Effector CD8-positive, alpha-beta T cell (primary cell): ENCODE measurements at places on chromosomes 12 and 14.

DNA sequence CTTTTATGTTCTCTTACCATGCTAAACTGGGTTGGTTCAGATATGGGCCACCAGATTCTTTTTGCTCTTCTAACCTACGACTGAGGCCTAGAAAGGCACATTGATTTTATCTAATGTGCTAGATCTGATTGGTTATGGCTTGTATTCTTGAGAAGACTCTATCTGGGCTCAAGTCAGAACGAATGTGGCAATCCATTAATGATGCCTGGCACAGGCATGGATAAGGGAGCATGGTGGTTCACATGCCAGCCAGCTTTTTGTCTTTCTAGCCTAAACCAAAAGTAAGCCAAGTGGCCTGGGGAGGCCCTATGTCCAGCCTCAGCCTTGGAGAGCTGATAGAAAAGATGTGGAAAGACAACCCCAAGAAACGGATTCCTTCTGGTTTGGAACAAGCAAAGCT, 82.7 kb downstream of the KNTC1 start:
- no peak for DNase-seq

- no peak for DNase-seq
Measured at GRCh38 chr12:94678849-94679248, 28.5 kb upstream of the TMCC3 start.

- no peak for DNase-seq
Measured at GRCh38 chr14:83461521-83461920, 1927.9 kb upstream of the SEL1L start.

- DNase-seq = no peak
Measured at GRCh38 chr12:43978556-43978955, 142.7 kb downstream of the TMEM117 start.

GRCh38 chr12:29574500-29574899, 77.0 kb upstream of the OVCH1 start:
- no peak for DNase-seq

DNA sequence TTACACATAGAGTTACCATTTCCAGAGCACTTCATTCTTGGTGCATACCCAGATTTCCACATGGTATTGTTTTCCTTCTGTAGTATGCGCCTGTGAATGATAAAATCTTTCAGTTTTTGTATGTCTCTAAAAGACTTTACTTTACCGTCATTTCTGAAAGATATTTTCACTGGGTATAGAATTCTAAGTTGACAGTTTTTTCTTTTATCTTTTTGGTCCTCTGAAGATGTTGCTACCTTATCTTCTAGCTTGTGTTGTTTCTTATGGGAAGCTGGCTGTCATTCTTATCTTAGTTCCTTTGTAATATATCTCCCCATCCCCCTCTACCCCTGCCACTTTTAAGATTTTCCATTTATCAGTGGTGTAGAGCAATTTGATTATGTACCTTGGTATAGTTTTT, 36.7 kb downstream of the PRMT8 start:
- no peak for DNase-seq

- no peak for DNase-seq
Measured at GRCh38 chr12:41277100-41277945, 89.2 kb downstream of the PDZRN4 start.

DNA sequence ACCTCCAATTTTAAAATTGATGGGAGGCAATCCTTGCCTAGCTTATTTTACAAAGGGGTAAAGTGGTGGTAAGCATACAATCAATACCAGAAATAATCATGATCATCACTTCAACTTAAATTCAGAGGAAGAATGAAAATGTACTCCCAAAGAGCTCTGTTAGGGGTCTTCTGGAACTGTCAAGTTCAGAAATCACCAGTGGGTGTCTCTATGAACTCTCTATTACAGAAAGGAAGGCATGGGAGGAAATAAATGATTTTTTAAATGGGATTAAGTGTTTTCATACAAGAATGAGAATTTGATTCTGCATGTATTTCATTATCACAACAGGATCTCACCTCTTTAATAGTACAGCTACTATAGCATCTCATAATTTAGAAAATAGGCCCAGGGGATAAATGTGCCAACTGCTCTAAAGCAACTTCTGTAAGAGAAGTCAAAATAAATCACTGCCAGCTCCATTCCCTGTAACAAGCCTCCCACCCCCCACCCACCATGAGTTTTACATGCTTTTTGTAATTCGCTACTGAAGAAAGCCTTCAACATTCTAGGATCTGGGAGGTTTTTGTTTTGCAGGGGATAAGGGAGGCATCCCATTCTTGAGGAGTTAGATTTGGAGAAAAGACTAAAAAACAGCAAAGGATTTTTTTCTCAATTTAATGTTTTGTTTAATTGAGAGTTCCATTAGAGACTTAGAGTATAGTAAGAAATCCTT, 9.7 kb downstream of the DCP1B start:
- DNase-seq = no peak

- no peak for DNase-seq
Measured at GRCh38 chr12:51883295-51883694, 4.6 kb upstream of the ANKRD33 start.
